SW480 (cell line): ENCODE measurements at places on chromosomes 7 and 10.
A peak's percentile ranks its signal among the peaks of the same experiment; 100 is the strongest.

DNA sequence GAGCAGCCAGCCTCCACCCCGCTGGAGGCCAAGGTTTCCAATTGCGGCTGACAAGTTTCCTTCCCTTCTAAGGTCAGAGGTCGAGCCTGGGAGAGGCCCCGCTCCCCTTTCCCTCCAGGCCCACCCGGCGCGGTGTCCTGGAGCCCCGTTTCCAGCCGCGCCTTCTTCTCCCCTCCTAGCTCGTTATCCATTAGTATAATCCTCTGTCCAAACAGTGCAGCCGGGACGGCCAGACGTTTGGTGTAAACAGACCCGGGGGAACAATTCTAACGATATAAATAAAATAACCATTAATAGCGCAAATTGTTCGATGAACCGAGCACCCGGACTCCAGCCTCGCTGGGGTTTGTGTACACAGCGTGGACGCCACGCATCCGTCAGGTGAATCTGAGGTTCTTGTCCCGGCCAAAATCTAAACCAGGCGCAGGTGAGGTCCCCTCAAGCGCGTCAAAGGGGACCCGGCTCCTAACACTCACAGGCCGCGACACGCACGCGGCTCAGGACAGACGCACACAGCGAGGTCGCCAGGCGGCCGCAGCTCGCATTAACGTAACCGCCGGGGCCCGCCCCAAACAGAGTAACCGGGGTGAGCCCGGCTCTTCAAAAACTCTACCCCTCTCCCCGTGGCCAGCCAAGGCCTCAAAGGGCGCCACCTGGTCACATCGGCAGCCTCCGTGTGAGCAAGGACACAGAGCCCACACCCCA is 10.8 kb upstream of the NKX2-3 start:
- no peak for DNase-seq

- DNase-seq = no peak
Observed at GRCh38 chr7:38129579-38129978, 48.5 kb upstream of the STARD3NL start.

DNA sequence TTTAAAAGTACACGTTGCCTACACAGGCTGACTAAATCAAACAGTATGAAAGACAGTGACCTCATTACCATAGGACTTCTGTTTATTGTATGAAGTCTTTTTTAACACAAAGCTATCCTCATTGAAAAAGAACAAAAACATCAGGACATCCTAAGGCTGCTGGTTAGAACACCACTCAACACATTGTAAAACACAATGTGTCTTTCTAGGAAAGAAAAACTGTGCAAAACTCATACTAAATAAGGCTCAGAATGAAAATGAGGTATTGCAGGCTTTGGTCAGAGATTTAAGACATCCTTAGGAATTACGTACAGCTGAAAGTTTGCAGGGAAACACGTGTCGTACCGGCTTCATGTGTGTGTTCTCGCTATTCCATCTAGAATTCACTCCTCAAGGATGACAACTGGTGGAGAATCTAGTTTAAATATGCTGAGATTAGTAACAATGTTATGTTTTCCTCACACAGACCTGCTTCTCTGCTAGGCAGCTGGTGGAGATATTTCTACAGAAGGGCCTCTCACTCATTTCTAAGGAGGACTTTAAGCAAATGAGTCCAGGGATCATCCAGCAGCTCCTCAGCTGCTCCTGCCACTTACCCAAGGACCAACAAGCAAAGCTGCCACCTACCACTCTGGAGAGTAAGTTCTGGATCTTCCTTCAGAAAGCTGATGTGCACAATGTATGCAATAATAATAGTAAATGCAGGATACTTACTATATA is 29.3 kb downstream of the SLC39A12 start:
- no peak for DNase-seq

DNA sequence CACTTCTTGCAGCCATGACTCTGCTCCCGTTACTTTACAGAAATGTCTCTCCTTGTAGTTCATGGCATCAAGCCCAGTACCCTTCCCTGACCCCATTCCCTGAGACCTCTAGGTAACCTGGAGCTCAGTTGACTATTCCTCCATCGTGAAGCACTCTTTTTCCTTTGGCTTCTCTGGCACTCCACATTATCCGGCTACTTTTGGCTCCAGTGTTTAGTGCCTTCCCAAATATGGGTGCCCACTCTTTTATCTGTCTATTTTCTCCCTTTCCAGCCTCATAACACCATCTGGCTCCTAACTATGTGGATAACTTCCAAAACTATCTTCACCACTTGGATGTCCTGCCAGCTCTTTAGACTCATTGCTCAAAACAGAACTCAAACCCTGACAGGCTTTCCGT is 744.7 kb upstream of the GALNT17 start:
- DNase-seq = no peak

- DNase-seq = no peak
Observed at GRCh38 chr7:96996111-96996957, 9.0 kb upstream of the DLX6 start.

DNA sequence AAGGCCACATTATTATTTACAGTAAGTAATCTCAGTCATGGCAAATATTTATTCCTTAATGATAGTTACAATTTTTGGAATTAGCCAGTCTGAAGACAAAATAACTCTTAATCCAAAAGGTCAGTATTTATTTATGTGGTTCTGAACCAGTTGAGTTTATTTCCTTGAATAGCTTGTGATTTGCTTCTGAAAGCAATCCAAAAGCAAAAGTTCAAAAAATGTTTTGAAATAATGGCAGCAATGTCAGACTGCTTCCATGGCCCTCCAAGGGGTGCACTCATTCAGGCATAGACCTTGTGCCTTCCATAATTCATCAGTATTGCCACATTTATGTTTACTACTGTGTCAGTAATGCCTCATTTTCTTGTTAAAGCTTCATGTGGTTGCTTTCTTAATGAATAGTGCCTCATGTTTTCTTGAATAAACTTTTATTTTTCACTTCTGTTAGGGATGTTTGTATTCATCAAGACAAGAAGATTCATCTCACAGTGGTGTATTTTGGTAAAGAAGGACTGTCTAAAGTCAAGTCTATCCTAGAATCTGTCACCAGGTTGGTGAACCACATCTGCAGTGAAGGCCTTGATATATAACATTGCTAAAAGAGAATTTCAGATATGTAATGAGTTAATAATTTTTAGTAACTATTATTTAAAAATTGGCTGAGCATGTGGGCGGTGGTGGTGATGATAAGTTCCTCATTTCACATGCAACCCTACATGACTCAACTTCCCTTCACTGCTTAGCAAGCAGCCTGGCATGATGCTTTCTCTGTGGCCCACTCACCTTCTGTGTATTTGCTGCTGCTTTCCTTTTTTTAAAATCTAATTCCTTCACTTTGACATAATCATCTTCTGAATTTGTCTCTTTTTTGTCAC is 22.0 kb downstream of the CSGALNACT2 start:
- no peak for DNase-seq

DNA sequence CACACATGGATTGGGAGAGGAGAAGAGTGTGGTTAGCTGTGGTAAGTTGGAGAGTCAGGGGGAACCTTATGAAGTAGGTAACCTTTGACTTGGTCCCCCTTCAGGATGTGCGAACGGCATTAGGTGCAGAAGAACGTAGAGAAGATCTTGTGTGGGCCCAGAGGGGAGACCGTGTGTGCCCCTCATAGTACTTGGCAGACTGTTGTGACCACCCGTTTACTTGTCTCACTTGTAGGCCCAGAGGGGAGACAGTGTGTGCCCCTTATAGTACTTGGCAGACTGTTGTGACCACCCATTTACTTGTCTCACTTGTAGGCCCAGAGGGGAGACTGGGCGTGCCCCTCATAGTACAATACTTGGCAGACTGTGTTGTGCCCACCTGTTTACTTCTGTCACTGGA is 2.6 kb downstream of the GTPBP4 start:
- no peak for DNase-seq

DNA sequence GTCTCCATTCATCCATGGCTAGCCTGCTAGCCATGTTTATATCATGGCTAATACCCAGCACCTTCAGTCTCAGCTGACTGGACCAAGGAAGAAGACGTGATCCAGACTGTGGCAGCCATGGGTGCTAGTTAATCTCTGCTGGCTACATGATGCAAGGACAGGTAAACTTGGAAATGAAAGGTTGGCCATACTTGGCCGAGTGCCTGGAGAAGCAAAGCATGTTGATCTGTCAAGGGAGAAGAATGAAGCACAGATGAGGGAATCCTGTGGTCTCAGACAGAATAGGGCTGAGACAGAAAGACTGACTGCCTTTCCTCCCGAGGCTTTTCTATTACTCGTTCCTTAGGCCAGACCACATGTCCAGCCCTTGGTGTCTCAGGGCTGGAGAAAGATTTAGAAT is 41.1 kb downstream of the CPVL start:
- DNase-seq = peak; percentile 24

- DNase-seq = no peak
Observed at GRCh38 chr7:36906956-36907635, 182.8 kb upstream of the AOAH start.

DNA sequence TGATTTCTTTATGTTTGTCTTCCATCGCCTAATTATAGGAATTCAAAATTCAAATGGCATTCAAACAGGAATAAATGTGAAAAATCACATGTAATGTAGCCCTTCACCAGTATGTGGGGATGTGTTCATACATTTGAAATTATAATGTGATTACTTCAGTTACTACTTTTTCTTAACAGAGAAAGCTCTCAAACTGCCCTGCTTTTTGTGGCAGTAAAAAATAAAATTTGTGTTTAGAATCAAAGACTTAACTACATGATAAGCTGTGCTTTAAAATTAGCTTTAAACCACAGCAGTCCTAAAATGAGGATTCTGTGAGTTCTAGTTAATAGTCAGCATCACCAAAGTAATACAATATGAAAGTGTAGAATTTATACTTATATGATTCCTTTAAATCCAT is 7.8 kb upstream of the HERC4 start:
- no peak for DNase-seq

DNA sequence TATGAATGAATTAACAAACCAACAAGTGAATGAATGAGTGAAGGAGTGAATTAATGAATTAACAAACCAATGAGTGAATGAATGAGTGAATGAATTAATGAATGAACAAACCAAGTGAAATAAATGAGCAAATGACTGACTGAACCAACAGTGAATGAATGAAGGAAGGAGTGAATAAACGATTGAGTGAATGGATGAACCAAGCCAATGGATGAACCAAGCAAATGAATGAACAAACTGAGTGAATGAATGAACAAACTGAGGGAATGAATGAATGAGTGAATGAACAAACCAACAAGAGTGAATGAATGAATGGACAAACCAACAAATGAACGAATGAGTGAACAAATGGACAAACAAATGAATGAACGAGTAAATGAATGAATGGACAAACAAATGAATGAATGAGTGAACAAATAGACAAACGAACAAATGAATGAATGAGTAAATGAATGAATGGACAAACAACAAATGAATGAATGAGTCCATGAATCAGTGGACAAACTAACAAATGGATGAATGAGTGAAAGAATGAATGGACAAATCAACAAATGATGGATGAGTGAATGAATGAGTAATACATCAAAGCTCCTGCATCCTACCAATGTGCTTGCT is 69.5 kb downstream of the NPTX2 start:
- DNase-seq = no peak

DNA sequence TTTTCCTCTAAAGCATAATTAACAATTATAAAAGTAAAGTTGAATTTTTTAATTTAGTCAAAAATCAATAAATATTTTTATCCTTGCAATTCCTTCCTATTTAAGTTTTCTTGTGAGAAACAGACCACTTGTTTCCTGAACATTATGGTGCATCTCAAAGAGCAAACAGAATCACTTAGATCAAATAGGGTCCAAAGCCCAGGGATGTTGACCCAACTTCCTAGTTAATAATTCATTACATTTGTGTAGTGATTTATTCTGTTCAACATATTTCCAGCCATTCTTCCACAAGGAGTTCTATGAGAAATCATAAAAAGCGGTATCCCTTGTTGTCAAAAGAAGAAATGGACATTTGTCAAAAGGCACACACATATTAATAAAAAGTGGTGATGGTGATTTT is 315.6 kb downstream of the LRRTM3 start:
- no peak for DNase-seq

- DNase-seq = no peak
Observed at GRCh38 chr10:27624941-27625340, 120.7 kb downstream of the MKX start.

- DNase-seq = no peak
Observed at GRCh38 chr10:99945263-99945662, 64.5 kb downstream of the DNMBP start.

GRCh38 chr7:47088329-47089067 is 493.4 kb downstream of the TNS3 start:
- DNase-seq = peak; percentile 71

DNA sequence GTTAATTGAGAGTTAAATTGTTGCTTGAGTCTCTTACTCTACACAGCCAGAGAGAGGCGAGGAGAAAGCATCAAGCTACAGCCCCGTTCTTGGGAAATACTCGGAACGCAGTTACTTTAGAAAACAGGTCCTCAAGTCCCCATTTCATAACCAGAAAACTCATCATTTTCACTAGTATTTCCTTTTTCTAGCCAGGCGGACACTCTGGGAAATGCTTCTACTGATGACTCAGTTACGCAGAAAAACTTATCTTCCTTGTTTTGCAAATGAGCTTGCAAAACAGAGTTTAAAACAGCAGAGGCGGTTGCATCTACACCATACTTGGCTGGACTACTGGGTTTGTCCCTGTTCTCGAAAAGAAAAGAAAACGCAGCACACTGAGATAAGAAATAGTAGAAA is 111.4 kb upstream of the FGFR2 start:
- no peak for DNase-seq

DNA sequence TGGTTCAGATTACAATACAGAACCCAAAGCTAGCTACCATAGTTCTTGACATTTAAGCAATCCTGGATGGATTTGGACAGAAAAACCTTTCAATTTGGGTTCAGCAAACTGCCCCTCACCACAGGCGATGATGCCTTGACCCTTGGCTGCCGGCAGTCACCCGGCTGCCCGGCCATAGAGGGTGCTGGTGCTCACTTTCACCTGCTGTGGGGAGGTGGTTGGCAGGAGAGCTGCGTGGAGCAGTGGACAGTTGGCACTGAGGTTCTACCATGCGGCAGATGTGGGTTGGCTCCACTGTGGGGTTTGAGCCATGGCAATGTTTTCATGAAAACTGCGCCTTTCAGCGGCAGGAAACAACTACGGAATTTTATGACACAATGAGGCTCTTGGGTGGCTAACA is 99.5 kb downstream of the DYNC1I1 start:
- DNase-seq = no peak
